Esophagus squamous epithelium (tissue), 5 donors: ENCODE measurements at places on chromosomes 11 and 22.

GRCh38 chr11:132475026-132475425 lies 1057.3 kb downstream of the OPCML start:
- no peak for DNase-seq

- no peak for DNase-seq
Observed at GRCh38 chr11:14308114-14308896, 50.7 kb downstream of the RRAS2 start.

- DNase-seq: no peak
Observed at GRCh38 chr11:117381481-117382387, 54.1 kb downstream of the CEP164 start.

DNA sequence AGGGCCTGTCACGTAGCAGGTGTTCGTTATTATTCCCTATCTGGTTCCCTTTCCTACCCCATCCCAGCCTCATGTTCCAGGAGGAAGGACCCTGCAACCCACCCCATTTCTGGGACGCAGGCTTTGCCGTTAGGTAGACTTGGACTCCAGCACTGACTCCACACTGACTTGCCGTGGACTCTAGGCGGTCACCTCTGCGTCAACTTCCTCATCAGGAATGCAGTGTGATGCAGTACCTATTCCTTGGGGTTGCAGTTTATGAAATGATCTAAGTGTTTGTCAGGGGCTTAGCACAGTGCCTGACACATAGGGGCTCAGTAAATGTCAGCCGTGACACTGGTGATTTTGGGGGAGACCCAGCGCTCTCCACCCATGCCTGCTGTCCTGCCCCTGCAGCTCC lies 16.8 kb downstream of the DGKZ start:
- no peak for DNase-seq

DNA sequence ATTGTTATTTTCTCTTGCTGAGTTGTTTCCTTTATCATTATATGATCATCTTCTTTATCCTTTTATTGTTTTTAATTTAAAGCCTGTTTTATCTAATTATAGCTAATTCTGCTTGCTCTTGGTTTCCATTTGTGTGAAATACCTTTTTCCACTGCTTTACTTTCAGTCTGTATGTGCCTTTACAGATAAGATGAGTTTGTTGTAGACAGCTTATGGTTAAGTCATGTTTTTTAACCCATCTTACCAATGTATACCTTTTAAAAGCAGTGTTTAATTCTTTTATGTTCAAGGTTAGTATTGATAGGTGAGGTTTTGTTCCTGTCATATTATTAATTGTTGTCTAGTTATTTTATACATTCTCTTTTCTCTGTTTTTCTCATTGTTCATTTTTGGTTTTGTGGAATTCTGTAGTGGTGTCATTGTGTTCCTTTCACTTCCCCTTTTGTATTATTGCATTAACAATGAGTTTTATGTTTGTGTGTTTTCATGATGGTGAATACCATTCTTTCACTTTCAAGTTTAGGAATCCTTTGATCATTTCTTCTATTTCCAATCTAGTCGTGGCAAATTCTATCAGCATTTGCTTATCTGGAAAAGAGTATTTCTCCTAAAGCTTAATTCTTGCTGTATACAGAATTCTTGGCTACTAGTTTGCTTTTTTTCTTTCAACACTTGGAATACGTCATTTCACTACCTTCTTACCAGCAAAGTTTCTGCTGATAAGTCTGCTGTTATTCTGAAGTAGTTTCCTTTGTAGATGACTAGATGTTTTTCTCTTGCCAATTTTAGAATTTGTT lies 21.8 kb downstream of the OR5AN1 start:
- no peak for DNase-seq

DNA sequence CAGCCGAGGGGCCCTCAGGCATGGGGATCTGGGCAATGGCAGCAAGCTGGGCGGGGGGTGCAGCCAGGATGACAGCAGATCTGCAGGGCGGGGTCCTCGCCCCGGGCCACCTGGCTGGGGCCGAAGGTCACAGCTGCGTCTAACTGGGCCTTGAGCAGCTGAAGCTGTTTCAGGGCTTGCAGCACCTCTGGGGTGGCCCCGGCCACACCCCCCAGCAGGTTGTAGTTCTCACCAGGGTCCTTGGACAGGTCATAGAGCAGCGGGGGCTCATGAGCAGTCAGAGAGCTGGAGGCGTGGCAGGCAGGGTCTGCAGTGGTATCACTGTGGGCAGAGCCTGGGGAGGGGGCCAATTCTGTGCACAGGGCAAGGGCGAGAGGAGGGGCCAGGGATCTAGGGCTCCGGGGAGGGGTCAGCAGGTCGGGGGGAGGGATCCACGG lies 2.8 kb downstream of the ARSA start:
- DNase-seq: no peak

GRCh38 chr11:130671801-130672700 lies 223.6 kb downstream of the ADAMTS15 start:
- DNase-seq: no peak

- DNase-seq: no peak
Observed at GRCh38 chr11:8092587-8093424, 11.8 kb downstream of the TUB start.

DNA sequence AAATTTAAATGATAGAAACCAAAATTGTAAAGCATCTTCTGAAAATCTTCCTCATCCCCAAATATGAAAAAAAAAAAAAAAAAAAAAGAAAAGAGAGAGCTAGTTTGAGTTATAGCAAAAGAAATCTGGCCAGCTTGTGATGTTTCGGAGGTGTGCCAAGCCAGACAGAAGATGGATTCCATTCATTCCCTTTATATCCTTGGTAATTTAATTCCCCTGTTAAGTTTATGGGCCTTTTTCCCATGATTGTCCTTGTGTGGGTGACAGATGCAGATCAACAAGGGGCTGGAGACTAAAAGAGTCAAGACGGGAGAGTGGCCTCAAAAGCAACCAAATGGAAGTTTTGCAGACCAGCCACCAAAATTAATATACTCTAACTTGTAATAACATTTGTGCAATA lies 47.6 kb upstream of the PARVA start:
- DNase-seq: no peak

DNA sequence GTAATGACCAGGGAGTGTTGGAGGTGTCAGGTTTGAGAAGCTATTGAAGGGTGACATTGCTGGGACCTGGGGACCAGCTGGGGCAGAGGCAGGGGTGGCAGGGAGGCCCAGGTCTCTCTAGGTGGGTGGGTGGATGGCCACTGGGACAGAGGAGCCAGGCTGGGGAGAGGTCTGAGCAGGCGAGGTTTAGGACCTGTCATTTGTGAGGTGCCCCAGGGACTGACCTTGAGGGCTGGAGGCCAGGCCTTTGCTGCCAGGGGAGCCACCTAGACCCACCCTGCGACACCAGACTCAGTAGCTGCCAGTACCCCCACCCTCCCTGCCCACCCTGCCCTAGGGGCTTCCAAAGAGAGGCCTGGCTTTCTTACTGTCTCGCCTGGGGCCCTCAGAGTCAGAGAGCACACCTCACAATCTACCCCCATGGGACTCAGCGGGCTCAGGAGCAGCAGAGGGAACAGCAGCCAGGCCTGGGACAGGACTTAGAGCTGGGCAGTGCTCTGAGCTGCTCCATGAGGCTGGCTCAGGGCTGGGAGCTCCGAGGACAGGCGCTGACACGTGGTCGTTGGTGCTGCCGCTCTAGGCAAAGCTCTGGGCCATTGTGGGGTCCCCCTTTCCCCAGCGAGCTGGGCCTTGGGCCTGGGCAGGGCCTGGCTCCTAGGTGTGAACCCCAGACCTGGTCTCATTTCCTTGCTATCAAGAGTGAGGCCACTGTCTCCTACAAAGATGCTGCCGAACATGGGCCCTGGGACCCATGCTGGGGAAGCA lies 28.6 kb upstream of the PPARA start:
- no peak for DNase-seq

DNA sequence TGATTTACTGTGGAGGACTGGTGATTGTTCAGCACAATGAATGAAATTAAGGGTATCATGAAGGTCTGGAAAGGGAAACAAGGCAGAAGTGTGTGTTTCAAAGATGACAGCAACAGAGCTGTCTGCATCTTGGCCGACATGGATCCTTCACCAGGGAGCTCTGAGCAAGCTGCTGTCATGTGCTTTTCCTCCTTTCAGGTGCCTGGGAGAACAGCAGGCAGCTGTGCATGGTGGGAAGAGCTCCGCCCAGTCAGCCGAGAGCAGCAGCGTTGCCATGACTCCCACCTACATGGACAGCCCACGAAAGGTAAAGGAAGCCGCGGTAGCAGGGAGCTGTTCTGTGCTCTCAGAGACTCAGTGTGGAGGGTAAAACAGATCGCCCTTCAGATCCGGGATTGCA lies 87.1 kb upstream of the YWHAH start:
- DNase-seq: no peak

DNA sequence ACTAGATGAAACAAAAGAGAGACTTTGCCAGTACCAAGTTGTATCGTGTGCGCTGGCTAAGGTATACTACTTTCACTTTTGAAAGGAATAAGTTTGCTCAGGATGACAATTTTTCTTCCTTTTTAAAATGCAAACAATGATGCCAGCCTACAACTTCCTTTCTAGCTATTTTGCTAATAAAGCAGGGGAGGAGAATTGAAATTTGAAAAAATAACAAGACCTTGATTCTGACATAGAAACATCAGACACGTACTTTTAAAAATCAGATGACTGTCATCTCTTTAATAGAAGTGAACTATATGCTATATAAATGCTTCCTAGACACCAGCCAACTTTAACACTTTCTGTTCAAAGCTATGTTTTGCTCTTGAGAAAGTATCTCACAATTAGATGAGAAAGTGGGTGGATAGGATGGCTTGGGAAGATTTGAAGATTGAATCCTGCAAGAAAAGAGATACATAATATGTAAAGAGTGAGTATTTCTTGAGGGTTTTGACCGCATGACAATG lies 41.7 kb upstream of the BLID start:
- no peak for DNase-seq

GRCh38 chr11:73321604-73322381 lies 13.7 kb downstream of the ARHGEF17 start:
- no peak for DNase-seq

DNA sequence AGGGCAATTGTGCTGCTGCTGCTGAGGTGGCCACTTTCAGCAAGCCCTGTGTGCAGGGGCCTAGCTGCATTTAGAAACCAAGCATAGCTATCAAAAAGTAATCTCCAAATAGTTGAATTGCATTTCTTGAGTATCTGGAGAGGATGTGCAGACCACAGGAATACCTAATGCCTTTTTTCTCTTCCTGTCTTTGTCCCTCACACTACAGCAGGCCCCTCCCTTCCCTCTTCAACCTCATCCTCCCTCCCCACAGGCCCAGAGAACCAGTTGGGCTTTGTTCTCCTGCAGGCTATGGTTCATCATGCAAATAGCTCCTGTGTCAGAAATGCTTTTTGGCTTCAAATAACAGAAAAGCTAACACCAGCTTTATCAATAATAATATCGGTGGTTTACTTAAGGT lies 47.7 kb downstream of the DKK3 start:
- no peak for DNase-seq

DNA sequence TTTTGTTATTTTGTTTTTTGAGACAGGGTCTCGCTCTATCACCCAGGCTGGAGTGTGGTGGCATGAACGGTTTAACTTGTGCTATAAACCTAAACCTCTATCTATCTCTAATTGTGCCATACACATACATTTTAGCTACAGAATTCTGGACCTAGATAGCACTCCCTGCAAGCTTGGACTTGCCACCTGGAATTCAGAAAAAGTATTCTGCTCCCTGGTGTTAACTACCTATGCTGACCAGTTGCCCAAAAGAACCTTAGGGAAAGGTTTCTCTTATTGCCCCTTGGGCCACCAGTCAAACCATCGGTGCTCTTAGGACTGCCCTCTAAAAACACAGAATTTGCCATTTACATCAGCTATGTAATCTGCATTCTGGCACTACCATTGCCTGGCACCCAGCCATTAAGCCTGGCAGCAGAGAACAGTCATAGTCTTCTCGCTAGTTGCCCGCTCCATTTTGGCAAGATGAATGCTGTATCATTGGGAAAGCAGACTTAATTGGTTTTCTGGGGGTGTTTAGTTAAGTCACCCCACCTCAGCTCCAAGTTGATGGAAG lies 55.3 kb downstream of the ETS1 start:
- DNase-seq: no peak

DNA sequence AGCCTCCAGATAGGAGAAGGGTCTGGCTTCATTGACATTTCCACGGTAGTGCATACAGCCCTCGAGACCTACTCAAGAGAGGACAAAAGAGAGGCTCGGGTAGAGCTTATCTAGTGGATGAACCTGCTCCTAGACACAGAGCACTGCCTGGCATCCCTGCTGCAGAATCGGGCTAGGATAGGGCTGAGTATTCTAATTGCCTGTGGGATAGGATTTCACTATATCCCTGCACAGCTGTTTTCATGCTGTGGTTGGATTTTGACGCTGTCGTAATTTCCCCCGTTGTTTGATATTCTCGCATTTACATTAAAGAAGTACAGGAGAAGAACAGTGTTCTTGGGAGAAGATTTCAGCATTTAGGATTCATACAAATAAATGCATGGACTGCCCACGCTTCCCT lies 107.8 kb downstream of the KIRREL3 start:
- no peak for DNase-seq

DNA sequence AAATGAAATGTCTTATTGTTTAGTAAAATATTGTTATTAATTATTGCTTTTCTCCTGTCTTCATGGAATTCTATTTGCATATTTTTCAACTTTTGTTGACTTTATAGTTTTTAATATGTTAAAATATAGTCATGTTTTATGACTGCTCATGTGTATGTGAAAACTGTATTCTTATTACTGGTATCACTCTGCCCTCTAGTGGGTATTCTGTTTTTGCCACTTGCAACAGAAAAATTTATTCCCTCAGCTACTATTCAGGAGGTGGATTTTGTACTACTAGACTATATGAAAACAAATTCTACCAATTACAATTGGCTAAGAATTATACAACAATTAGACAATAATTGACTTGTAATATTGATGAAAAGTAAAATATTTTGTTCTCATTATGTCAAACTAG lies 45.0 kb downstream of the OR4C6 start:
- DNase-seq: no peak

GRCh38 chr22:49509016-49509415 lies 318.7 kb downstream of the BRD1 start:
- DNase-seq: no peak

- no peak for DNase-seq
Observed at GRCh38 chr11:96538104-96538503, 148.3 kb downstream of the JRKL start.

DNA sequence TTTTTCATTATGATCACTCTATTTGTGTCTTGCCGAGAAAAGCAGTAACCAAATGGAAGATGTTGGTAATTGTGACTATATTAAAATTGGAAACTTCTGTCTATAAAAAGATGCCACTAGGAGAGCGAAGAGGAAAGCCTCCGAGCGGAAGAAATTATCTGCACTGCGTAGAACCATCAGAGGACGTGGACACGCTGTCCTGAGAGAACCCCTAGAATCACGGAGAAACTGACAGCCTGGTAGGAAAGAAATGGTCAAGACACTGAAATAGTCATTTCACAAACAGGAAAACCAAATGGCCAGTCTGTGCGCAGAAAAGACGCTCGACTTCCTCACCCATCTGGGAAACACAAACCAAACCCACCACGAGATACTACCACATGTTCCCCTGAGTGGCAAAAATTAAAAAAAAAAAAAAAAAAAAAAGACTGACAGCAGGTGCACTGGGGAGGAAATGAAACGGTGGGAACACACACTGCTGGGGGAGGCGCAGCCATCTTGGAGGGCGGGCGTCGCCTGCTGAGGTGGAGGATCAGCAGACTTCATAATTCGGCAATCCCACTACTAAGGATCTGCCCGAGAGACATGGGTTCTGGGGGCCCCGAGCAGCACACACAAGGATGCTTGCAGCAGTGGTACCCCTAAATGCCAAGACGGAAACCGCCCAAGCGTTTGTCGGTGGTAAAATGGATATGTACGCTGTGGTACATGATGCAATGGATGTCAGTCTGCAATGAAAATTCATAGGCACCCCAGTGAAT lies 21.3 kb downstream of the IFITM10 start:
- no peak for DNase-seq
